Tongue (tissue), 3 donors: ENCODE measurements at places on chromosomes 3 and 15.

GRCh38 chr3:139132976-139133375 lies 88.3 kb upstream of the PRR23C start:
- no peak for DNase-seq

GRCh38 chr3:27511724-27512422 lies 27.7 kb upstream of the SLC4A7 start:
- no peak for DNase-seq

DNA sequence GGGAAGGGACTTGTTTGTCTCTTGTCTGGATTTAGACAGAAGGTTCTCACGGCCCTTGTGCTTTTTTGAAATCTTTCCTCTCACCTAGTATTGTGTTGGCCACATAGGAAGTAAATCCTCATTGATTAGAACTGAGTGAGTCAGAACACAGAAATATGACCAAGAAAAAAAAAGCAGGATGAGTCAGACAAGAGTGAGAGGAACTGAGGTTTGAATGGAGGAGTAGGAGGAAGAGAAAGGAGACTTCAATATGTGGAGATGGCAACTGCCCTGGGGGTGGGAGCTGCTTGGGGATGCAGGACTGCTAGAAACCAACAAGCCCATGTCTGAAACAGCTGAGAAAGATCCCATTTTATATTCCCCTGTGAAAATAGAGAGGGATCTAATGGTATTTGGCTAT lies 194.1 kb upstream of the ZBTB20 start:
- DNase-seq: no peak

GRCh38 chr3:123997543-123997942 lies 5.6 kb upstream of the ROPN1 start:
- no peak for DNase-seq

GRCh38 chr3:124230432-124230831 lies 238.5 kb upstream of the ROPN1 start:
- no peak for DNase-seq

DNA sequence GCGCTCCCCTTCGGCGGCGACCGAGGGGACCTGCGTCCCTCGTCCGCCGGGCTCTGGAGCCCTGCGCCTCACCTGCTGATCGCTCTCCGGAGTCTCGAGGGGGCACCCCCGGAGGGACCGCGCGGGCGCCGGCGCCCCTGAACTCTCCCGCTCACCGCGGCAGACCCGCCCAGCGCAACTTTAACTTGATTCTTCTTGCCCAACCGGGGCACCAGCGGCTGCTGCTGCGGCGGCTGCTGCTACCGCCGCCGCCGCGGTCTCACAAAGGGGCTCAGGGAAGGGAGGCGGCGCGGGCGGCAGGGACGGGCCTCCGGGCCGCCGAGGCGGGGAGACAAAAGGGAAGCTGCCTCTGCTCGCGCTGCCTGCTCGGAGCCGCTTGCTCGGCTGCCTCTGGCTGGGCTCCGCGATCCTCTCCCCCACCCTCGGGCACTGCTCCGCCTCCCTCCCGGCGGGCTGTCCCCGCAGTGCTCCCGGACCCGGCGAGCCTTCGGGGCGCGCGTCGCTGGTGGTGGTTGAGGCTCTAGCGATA lies at the start of gene PPM1L:
PPM1L (plus strand) TSS at position 456 of the 529 bp plus-strand sequence.
- peak; percentile 78 for DNase-seq

DNA sequence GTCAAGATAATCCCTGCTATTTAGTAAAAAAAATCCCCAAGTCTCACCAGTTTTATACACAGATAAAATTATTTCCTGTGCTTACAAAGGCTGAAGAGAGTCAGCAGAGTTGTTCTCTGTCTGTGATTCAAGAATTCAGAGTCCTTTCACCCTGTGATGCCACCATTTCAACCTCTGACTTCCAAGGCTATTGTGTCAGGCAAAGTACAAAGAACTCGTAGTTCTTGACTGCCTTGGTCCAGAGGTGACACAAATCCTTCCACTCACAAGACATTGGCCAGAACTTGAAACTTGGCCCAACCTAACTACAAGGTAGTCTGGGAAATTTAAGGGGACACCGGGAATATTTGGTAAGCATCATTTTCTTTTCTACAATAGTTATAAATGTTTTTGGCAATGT lies 34.9 kb upstream of the CMC1 start:
- peak; percentile 29 for DNase-seq

DNA sequence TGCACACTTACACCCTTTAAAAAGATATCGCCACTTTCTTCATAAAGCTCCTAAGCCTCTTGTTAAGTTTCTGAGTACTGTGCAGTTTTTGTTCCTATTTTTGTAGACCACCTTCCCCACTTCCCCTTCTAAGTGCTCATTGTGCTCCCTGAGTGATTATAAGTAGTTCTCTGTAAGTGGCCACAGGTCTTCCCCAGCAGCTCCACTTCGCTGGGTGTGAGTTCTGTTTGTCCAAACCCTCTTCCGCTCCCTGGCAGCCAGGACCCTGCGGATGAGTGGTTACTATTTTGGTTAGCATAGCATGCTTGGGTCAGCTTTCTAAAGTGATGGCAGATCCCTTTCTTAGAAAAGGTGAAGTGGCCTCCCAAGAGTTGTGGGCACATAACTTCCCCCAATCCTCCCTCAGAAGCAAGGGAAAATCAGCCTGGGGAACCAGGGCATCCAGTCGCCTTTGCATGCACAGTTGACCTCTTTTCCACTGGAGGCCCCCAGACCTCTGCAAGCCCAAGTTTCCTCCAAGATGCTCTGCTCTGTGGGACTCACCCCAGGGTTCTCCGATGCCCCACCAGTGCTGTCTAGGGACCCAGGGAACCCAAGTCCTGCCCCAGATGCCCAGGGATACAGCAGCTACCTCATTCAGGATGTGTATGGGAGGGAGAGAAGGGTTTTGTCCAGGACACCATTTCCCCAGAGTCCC lies 69.6 kb downstream of the ATP10A start:
- DNase-seq: peak; percentile 24

DNA sequence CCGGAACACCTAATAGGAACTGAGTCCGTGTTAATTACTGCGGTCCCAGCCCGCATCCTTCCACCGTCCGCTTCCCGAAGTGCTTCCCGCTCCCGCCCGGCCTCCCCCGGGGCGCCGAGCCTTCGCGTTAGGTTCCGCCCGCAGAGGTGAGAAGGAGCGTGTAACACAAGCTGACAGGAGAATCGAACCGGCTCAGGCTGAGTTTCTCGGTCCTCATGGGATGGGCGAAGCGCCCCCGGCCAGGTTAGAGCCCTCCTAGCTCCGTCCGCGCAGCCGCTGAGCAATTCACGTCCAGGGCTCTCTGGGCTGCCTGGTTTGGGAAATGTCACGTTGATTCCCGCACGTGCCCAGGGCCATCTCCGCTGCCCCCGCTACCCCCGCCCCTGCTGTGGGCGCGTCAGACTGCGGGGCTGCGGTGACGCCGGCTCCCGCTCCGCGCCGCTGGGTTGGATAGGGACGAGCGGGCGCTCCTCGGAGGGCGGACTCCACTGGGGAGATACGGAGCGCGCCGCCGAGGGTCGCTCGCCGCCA lies 954 bp downstream of the CLDN11 start:
- DNase-seq: peak; percentile 24

DNA sequence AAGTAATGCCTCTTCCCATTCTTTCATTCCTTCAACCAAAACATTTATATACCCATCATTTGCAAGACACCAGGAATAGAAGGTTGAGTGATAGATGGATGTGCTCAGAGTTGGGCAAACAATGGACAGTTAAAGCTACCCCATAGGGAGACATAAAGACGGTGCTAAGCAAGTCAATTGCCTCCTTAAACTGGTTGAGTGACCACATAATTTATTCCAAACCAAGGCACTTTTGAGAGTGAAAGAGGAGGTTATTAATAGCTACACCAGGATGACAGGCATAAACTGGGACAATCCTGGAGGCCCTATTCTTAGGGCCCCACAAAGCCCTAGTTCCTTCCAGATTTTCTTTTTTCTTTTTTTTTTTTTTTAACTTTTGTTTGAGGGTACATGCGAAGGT lies 21.4 kb upstream of the DYNC1LI1 start:
- DNase-seq: no peak

GRCh38 chr15:31399544-31400171 lies 73.0 kb downstream of the KLF13 start:
- no peak for DNase-seq

DNA sequence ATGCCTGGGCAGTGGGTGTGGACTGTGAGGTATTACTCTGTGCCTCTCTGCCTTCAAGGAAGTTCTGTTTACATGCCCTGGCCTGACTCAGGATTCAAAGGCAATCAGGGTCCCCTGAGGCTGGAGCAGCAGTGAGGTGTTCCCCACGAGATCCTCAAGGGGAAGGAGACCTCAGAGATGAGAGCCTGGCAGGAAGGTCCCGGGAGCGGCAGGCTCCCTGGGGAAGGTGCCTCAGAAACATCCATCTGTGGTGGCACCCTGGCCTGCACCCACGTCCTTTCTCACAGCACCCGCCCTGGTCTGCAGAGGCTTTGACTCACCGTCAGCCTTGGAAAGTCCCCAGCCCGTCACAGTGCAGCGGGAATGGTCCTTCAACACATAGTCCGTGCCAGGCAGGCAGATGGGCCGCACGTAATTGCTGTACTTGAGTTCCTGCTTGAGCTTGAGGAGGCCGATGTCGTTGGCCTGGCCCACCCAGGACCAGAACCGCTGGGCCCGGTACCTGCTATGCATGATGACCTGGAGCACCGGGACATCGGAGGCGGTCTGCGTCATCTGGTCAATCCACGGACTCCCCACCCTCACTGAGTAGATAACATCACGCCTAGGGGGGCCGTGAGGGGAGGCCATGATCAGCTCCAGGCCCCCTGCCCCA lies 3.6 kb downstream of the PRSS50 start:
- no peak for DNase-seq

DNA sequence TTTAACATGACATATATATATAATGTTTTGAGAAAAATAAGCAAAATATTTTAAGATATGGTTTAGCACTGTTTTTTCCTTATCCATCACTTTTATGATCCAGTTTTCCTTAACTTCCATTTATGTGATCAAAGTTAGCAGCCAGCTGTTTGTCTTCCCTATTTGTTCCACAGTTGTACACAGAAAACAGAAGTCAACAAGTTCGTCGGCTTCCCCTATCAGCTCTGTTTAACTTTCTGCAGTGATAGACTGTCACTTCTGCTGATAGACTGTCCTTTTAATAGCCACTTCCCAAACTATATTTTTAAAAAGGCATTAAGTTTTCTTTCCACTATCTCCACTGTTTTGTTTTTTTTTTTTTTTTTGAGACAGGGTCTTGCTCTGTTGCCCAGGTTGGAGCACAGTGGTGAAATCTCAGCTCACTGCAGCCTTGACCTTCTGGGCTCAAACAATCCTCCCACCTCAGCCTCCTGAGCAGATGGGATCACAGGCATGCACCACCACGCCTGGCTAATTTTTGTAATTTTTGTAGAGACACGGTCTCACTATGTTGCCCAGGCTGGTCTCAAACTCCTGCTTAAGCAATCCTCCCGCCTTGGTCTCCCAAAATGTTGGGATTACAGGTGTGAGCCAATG lies 7.2 kb downstream of the FSD2 start:
- no peak for DNase-seq

DNA sequence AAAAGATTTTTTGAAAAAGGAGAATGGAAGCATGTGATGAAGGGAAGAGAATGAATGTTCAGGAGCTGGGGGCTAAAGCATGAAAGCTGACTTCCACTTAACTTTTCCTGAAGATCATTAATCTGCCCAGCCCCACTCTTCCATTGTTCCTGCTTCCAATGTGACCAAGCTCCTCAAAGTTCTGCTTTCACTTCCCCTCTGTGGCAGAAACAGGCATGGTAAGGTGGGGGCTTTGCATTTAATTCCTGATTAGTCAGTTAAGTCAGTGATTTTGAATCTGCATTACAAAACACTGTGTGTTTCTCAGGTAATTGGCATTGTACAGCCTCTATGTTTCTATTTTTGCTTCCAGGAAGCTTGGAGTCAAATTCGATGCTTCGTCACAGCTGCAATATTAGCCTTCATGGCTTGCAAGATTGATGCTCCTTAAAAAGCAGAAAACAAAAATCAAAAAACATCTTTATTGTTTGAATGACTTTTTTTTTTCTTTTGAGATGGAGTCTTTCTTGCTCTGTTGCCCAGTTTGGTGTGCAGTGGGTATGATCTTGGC lies 7.3 kb upstream of the TM6SF1 start:
- DNase-seq: no peak

- no peak for DNase-seq
These were observed 10.5 kb upstream of the CTSH start for GRCh38 chr15:78955355-78955754.

DNA sequence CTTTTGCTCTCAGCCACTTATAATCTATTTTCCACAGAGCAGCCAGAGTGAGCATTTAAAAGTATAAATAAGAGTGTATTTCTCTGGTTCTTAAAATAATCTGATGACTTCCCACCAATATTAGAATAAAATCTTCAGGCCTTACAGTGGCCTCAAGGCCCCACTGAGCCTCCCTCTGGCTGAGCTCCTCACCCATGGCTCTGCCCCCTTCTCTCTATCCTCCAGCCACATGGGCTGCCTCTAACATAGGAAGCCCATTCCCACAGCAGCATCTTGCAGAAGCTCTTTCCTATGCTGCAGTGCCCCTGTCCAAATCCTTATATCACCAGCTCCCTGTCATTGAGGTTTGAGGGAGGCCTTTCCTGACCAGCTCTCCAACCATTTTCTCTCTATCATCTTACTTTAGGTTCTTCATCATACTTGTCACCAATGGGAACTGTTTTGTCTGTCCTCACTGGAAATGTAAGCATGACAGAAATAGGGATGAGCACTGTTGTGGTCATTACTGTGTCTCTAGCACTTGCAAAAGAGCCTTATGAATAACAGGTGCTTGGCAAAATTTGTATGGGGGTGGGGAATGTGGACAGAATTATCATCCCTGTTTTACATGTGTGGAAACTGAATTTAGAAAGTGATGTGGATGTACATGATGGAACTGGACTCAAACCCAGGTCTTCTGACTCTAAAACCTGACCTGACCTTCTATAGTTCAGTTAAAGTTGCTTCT lies 250.6 kb downstream of the NR1D2 start:
- DNase-seq: peak; percentile 30

DNA sequence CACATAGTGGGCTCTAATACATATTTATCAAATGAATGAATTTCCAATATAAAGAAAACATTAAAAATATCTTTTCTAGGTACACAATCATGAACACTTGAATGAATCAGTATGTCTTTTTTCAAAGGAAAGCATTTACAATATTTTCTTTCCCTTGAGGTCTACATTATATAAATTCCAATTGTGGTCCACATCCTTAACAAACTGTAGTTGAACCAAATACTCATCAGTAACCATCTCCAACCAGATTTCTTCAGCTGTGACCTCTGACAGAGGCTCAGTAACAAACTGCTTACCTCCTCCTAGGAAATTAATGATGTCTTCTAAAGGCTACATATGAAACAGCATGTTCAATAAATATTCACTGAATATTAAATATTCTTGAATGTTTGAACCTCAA lies 58.8 kb downstream of the CFAP20DC start:
- DNase-seq: no peak

DNA sequence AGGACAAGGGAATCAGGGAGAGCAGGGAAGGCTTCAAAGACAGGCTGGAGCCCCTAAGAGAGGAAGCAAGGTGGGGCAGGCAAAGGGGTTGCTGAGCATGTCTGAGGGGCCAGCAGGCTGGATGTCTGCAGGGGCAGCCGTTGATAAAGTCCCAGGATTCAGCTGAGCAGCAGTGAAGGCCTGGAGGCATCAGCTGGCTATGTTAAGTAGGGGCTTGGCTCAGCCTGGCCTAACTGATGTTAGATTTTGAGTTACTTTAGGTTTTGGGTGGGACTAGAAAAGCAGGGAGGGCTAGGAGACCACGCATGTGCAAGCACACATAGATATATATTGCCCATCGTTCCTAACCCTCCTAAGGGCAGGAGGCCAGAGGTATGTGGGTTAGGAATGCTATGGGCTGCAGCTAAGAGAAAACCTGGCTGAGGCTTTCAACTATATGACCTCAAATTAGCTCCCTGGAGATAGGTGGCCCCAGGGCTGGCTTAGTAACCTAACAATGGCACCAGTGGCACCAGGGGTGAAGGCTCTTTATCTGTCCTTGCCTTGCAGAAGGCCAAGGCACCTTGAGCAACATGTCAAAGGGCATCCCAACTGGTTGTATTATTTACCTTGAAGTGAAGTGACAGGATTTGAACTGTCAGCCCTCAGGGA lies 331.5 kb upstream of the CTDSPL start:
- no peak for DNase-seq
